ENCODE measurements at places on chromosomes 13 and 19. TPM values are rescaled to one million over a fixed set of nuclear protein-coding genes. Genes with fewer than 3 reads are reported as not detected.

GRCh38 chr13:27353166-27353583 lies 71.2 kb upstream of the GTF3A start:
- no peak for DNase-seq

DNA sequence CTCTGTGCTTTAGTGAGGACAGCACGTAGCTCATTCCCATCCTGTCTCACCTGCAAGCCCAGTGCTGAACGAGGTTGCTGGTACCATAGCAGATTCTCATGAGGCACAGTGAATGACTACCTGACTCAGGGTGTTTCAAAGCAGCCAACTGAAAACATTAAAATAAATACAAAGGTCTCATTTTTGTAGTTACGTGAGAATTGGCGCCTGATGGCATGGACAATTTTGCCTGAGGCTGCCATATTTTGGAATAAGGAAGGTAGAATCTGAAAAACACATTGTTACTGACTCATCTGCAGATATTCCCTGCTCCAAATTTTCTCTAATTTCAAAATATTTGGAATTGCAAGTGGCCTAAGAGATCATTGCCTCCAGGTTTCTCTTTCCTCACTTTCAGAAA lies 429.7 kb downstream of the FGF14 start:
- DNase-seq, result no peak

- no peak for DNase-seq
Measured at GRCh38 chr19:512547-513365, 5.5 kb downstream of the TPGS1 start.

- DNase-seq, result no peak
Measured at GRCh38 chr19:35945121-35945790, 9.1 kb downstream of the LRFN3 start.

- no peak for DNase-seq
Measured at GRCh38 chr13:75726306-75726705, 90.2 kb downstream of the LMO7 start.

DNA sequence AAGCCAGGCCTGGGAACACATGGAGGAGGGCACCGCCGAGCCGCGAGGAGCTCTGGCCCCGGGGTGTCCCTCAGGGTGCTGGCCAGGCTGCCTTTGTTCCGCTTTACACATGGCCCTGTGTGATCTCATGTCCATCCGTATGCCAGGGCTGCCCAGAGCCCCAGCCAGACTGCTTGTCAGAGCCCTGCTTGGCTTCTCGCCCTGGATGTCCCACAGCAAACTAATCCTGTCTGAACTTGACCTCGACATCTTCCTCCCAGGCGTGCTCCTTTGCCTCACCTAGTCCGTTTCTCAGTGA lies 14.3 kb downstream of the BCKDHA start:
- no peak for DNase-seq

Gene PSG11
- not detected for total RNA-seq

Gene SLITRK5
- 0.27 TPM for total RNA-seq

Gene MBD3
- total RNA-seq, result 80.2 TPM
